SK-MEL-5 (cell line): ENCODE measurements at places on chromosomes 5 and 9.

- no peak for DNase-seq
Observed at GRCh38 chr5:32683125-32683524, 28.0 kb upstream of the NPR3 start.

GRCh38 chr5:172002310-172002709, 4.1 kb downstream of the FBXW11 start:
- peak; percentile 45 for DNase-seq

GRCh38 chr9:134165357-134166315, 1.3 kb upstream of the RNU6ATAC start:
- DNase-seq: peak; percentile 34

DNA sequence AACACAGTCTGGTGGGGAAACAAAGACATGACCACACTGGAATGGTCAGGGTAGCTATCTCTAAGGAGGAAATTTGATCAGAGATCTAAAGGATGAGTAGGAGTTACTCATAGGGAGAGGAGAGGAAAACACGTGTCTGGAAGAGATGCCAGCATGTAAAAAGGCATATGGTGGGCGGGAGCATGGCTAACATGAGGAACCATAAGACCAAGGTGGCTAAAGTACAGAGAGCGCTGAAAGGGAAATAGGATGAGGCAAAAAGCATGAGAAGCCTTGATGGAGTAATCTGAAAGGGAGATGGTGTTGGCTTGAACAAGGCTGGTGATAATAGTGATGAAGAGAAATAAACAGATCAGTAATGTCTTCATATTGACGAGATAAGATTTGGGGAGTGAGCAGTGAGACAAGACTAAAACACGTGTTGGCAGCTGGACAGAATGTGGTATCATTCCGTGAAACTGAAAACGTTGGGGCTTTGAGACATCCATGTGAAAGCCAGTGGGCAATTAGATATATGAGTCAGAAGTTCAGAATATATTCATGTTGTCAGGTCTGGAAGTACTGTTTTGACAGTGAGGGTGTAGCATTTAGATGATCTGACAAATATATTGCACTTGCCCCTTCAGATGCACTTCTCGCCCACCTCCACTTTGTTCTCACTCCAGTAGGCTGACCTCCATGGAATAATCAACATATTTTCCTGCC, 209.1 kb upstream of the KCNN2 start:
- DNase-seq: no peak

GRCh38 chr5:144036476-144036875, 134.0 kb downstream of the YIPF5 start:
- DNase-seq: no peak

DNA sequence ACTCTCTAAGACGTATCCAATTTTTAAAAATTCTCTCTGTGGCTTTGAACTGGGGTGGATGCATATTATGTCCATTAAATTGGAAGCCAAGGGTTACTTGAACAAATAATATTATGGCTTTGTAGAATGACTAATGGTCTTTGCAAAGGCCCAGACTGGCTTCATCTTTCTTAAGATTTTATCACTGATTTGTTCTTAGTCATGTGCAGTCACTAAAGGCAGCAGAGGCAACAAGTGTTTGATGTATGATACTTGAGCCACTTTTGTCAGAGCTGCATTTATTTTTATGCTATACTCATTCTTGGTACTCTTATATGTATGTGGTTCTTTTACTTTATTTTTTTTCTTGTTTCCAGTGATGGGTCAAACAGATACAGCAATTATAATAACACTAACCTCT, 152.2 kb downstream of the NR2F1-AS1 start:
- DNase-seq: no peak

- DNase-seq: no peak
Observed at GRCh38 chr9:119986205-119986604, 593.8 kb downstream of the CDK5RAP2 start.

GRCh38 chr9:121717141-121717991, 65.9 kb downstream of the DAB2IP start:
- no peak for DNase-seq

DNA sequence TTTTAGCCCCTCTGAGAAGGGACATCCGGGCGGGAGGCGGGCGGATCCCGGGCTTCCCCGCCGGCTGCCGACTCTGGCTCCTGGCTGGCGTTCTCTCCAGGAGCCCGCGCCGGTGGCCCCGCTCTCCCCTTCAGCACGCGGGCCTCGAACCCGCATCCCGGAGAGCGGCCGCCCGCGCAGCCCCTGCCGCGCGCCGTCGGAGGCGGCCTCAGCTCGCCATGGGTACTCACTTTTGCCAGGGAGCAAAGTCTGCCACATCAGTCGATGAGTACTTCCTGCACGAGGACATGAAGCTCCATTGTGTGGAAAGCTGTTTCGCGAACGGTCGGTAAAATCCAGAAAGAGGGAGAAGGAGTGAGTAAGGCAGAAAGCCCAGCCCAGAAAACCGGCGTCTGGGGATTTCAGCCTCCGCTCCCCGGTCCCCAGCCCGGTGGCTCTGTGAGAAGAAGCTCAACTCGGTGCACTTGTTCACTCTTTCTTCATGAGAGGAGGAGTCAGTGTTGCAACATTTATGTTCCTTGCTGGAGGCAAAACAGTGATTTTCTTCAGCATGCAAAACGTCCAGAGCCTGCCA, at the start of gene PRLR:
Gene PRLR, minus strand, starts transcription at position 450 of the 574 bp plus-strand sequence. CDS start 140,867 bp downstream, outside the sequence.
- DNase-seq: peak; percentile 66

- DNase-seq: no peak
Observed at GRCh38 chr9:134230942-134231325, 66.6 kb upstream of the RNU6ATAC start.

DNA sequence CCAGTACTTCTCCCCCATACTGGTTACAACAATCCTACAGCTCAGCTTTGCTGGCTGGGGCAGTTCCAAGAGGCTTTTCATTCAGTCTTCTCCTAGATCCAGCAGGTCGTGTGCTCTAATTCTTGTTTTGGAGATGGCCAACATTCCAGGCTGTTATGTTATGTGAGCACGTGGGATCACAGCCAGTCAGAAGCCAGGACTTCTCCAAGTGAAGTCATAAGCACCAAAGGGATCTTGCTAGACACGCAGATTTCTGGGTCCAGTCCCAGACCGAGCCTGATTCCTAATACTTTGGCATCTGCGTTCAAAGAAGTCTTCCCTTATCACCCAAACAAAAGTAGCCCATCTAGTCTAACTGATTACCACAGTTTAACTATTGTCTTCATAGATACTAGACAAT, 1.4 kb upstream of the LARP1 start:
- DNase-seq: peak; percentile 39

- DNase-seq: no peak
Observed at GRCh38 chr5:143316844-143317631, 86.4 kb downstream of the NR3C1 start.

- no peak for DNase-seq
Observed at GRCh38 chr9:16252616-16253015, 617.9 kb downstream of the BNC2 start.

DNA sequence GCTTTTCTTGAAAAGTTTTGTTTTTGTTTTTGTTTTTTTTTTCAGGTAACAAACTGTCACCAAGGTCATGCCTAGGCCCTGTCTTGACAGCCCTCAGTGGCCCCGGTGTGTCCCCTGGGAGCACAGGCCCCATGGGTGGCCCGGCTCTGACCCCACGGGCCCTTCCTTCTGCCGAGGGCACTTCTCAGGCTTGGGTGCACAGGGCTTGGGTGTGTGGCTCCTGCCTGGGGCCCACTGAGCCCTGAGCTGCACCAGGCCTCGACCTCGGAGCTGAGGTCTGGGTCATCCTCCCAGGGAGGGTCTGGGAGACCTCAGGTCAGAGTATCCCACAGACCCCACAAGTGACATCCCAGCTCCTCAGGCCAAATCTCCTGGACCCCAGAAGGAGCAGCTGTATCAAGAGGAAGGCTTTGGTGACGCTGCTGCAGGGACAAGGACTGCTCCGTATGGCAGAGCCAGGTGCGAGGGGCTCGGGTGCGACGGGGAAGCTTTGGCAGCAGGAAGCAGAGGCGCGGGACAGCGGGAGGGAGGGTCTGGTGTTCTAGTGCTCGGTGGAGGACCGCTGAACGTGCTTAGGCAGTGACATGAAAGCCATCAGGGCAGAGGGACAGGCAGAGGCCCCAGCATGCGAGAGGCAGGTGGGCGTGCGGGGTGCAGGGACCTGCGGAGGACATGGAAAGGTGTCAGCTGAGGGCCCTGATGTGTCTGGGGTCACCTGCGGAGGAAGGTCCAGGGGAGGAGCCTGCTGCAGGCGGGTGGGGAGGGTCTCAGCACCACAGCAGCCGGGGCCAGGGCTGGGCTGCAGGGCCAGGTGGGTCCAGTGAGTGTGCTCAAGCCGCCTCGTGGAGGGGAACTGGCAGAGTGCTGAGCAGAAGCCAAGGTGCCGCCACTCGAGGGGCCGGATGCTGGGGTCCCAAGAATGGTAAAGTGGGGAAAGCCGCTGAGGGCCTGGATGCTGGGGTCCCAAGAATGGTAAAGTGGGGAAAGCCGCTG, 18.4 kb upstream of the SLC9A3 start:
- DNase-seq: no peak

DNA sequence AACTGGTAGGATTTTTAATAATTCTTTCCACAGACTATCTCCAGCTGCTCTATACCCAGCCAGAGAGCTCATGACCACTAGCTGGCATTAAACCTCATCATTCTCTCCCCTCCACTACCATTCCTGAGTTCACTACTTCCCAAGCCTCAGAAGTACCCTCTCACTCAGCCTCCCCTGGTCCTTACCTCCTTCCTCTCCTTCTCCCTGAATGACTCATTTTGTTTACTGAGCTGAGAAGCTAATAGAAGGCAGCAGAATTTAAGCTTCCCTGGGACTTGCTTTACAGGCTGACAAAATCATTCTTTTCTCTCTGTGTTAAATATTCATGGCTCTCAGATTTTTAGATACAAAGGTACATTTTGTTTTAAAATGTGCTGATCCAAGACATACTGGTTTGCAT, 305.4 kb downstream of the TLR4 start:
- no peak for DNase-seq

DNA sequence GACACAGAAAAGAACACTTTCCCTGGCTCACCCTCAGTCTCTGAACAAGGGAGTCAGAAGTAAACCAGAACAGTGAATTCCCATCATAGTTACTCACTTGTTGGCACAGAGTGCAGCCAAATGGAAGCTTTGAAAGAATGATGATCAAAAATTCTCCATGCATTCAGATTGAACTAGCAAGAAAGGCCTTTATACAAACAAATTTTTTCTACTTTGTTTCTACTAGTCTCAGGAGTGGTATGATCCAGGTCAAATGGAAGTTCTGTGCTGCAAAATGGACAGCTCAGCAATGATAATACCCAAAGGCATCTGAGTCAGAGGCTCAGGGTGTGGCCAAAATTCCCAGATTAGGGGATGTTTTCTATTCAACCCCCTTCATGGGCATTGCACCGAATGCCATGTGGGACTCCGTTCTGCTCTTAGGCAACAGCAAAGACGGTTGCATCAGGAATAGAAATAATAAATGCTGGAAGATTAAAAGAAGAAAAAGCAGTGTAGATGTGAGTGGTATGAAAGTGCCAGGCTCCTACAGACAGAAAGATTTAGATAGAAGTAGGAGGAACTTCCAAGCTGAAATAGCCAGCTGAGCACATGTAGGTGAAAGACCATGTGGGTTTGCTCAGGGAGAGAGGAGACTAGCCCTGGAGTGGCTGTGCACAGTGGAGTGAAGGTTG, 24.0 kb upstream of the ASPN start:
- peak; percentile 11 for DNase-seq
